Temporal lobe (tissue), 4 donors: ENCODE measurements at places on chromosomes 13 and 19. TPM values are rescaled to one million over a fixed set of nuclear protein-coding genes. Genes with fewer than 3 reads are reported as not detected.

Gene NLRP13
- total RNA-seq: not detected

Gene KLK13
- total RNA-seq: not detected

Gene SIGLEC12
- total RNA-seq: not detected

Gene TTYH1
- total RNA-seq: 79.7 TPM

Gene KCTD4
- 1.7 TPM for total RNA-seq

Gene ADGRE3
- not detected for total RNA-seq

Gene AXL
- total RNA-seq: 7.1 TPM

Gene C19orf85
- not detected for total RNA-seq

Gene TSKS
- total RNA-seq: not detected

Gene PTH2
- total RNA-seq: not detected

Gene TBXA2R
- 0.25 TPM for total RNA-seq

Gene LYL1
- 1.2 TPM for total RNA-seq

Gene DLEU7
- total RNA-seq: 20.2 TPM

Gene ZNF492
- total RNA-seq: 1.5 TPM

Gene DMRTC2
- not detected for total RNA-seq

Gene CYP2F1
- total RNA-seq: not detected

Gene CAPS
- 5.7 TPM for total RNA-seq

Gene CLEC17A
- total RNA-seq: not detected

Gene GIPR
- total RNA-seq: 0.25 TPM

Gene PRODH2
- not detected for total RNA-seq

Gene CCDC159
- 3.2 TPM for total RNA-seq

Gene DACH1
- 7.9 TPM for total RNA-seq

Gene NUCB1
- 45.5 TPM for total RNA-seq

Gene KISS1R
- total RNA-seq: 0.49 TPM

Gene SOHLH2
- total RNA-seq: 0.74 TPM

Gene IRGC
- not detected for total RNA-seq

Gene KCNK6
- total RNA-seq: 0.25 TPM

Gene CRLF1
- total RNA-seq: 3.9 TPM

Gene ZNF266
- 18.2 TPM for total RNA-seq

Gene CGB8
- not detected for total RNA-seq

Gene PALM
- total RNA-seq: 84.1 TPM

Gene CBARP
- 6.4 TPM for total RNA-seq

Gene HSPBP1
- 19.7 TPM for total RNA-seq

Gene RNF225
- not detected for total RNA-seq

Gene GJA3
- total RNA-seq: under 0.01 TPM

Gene CGB3
- total RNA-seq: not detected

Gene OR7G3
- not detected for total RNA-seq

Gene ZNF888
- total RNA-seq: 3.0 TPM

Gene EBI3
- 0.25 TPM for total RNA-seq

Gene LILRB2
- 0.25 TPM for total RNA-seq

Gene CGB2
- total RNA-seq: not detected

Gene SPACA4
- not detected for total RNA-seq

Gene CAPN12
- total RNA-seq: 0.25 TPM

Gene ZNF428
- 106 TPM for total RNA-seq

Gene ZNF440
- 14.3 TPM for total RNA-seq

Gene IZUMO2
- not detected for total RNA-seq
